ENCODE measurements at places on chromosomes 4 and X.
A peak's percentile ranks its signal among the peaks of the same experiment; 100 is the strongest.

GRCh38 chr4:83093060-83093640 lies 21.4 kb downstream of the PLAC8 start:
- no peak for DNase-seq

DNA sequence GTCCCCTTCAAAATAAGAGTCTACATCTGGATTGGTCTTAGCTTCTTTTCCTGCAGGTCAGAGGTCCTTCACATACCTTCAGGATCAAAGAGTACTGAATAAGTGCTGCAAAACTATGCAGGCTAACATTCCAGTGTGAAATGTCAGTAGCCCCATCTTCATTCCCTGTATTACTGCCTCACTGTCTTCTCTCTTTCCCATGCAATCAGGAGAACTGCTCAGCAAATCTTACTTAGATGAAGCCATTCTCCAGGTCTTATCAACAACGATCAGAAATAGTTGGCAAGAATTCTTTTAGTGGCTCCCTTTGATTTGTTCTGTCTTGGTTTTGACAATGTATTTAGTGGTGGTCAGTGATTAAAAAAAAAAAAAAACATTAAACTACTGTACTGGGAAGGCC lies 26.0 kb upstream of the IQCM start:
- no peak for DNase-seq

DNA sequence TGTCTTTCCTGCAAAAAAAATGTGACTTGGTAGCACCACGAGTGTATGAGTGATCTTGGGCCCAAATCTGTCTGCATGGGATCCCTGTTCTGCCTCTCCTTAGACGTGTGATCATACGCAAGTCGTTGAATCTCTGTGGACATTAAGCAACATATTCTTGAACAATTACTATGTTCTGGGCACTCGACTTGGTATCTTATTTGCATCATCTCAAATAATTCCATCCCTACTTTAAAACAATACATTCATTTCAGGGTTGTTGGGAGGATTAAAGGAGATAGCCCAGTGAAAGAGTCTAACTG lies 145.4 kb upstream of the CPEB2 start:
- no peak for DNase-seq

DNA sequence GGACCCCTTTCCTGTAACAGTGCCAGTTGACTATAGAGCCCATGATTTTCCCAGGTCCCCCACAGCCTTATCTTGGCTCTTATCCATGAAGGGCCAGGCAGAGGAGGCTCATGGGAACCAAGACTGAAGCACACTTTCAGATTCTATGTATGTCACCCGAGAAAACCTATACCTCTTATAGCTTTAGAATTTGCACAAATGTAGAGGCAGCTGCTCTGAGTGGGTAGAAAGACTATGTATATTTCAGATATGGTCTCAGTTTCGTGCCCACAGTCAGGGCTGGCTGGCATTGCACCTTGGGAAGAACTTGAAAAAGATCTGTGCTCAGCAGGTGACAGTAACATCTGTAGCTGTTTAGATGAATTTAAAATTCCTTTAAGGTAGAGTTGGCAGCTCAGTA lies 8.3 kb upstream of the LNX1 start:
- no peak for DNase-seq

- DNase-seq: no peak
Observed at GRCh38 chr4:33162122-33162521, 2442.0 kb downstream of the PCDH7 start.

GRCh38 chrX:68511255-68511654 lies 12.4 kb downstream of the YIPF6 start:
- peak; percentile 38 for DNase-seq

GRCh38 chr4:924107-925096 lies 7.7 kb downstream of the GAK start:
- no peak for DNase-seq

DNA sequence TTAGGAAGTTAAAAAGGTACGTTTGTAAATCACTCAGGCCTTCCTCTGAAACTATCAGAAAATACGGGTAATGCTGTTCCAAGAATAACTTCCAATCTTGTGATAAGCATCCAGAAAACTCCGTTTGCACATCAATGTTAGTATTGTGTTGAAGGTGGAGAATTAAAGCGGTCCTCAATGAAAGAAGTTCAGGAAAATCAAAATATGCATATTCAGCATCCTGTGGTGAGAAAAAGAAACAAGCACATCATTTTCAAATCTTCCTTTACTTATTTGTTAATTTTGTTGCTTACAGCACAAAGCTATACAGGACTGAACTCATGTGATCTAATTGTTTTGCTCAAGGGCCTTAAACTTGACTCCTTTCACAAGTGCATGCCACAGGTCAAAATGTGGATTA lies 18.5 kb downstream of the DDX60L start:
- no peak for DNase-seq

DNA sequence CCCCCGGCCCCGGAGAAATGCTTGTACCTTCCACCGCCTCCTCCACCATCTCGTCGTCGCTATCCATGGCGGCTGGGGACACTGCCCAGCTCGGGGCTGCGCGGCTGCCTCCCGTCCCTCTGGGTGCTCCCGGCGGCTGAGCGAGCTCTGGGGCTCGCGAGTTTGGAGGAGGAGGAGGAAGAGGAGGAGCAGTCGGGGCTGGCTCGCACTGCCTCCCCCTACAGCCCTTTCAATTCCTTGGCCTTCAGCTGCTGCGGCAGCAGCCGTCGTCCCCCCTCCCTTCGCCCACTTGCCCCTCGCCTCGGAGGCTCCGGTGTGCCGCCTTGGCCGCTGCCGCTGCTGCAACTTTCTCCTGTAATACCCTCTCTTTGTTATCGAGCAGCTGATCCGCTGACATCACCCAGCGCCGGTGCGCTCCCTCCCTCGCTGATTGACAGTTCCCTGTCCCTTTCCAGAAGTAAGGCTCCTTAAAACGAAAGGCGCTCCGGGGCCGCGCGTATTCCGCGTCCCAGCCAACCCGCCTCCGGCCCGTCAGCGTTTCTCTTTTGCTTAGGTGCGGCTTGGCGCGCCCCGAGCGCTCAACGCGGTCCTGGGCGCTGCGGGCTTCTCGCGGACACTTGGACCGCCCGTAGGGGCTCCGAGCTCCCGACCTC lies at the start of gene SETD7:
Gene SETD7, minus strand, starts transcription at position 149 of the 653 bp plus-strand sequence. Its CDS starts 82 bp downstream, at position 67.
- DNase-seq: peak; percentile 1

GRCh38 chr4:99855678-99856077 lies 38.5 kb downstream of the LAMTOR3 start:
- DNase-seq: no peak

GRCh38 chrX:53048169-53049126 lies at the start of gene GPR173:
Gene GPR173 (plus strand): TSS chrX:53048789. CDS start chrX:53076622, 27,833 bp downstream.
- no peak for DNase-seq

DNA sequence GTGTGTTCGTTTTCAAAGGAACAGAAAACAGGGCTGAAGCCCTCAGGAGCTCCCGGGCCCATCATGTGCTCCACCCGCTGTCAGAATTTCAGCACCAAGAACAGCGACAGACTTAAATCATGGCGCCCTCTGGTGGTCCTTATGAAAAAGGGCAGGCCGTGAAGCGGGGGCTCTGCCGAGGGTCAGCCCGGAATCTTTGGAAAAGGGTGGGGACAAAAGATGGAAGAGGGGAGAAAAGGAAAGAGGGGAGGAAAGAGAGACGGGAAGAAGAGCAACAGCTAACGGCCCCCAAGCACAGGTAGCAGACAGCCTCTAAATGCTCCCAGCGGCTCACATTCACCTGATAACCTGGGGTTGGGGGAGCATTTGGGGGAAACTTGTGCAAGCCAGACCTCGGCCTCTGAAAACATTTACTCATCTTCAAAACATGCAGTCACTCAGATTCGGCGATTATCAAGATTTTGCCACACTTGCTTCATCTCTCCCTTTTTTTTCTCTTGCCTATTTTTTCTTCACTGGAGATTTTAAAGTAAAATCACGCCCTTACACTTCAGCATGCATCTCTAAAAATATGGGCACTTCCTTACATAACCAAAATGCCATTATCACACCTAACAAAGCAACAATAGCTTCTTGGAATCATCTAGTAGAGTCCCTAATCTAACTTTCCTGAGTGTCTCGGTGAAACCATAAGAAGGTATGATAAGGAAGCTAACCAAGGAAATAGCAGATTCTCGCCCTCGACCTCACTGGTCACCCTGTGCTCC lies 28.1 kb upstream of the MAN2B2 start:
- DNase-seq: peak; percentile 64

GRCh38 chr4:88567591-88567990 lies 24.7 kb upstream of the HERC3 start:
- no peak for DNase-seq

GRCh38 chr4:18401425-18401824 lies 379.9 kb upstream of the LCORL start:
- DNase-seq: no peak

- DNase-seq: no peak
Observed at GRCh38 chrX:45758738-45759397, 558.2 kb upstream of the DIPK2B start.

DNA sequence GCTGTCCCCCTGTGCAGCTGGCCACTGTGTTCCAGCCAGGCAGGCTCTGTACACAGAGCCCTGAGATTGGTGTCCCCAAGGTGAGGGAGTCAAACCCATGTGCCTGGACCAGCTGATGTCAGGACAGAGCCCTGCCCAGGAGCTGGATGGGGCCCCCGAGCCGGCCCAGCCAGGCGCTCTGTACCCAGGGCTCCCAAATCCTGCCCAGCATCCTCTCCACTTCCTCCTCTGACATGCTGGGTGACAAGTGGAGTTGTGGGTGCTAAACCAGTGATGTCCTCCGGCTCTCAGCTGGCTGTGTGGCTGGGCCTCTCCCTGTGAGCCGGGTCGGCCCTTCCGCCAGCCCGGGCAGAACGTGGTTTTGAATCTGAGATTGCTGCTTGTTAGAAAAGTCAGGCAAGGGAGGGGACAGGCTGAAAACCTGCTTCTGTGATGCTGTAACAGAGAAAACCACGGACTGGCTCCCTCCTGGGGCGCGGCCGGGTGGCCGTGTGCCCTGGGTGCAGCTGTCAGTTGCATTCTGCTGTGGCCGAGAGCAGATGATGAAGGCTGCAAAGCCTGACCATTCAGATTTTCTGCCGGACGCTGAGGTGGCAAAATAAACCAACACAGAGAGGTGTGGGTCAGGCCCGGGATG lies 7.9 kb upstream of the CPLX1 start:
- no peak for DNase-seq

GRCh38 chrX:33188286-33188685 lies 23.1 kb downstream of the DMD start:
- no peak for DNase-seq

DNA sequence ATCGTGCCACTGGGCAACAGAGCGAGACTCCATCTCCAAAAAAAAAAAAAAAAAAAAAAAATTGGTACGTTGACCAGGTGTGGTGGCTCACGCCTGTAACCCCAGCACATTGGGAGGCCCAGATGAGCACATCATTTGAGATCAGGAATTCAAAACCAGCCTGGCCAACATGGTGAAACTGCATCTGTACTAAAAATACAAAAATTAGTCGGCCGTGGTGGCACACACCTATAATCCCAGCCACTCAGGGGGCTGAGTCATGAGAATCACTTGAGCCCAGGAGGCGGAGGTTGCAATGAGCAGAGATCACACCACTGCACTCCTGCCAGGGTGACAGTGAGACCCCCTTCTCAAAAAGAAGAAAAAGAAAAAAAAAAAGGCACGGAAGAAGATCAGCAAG lies 24.5 kb downstream of the RBMX start:
- DNase-seq: no peak

DNA sequence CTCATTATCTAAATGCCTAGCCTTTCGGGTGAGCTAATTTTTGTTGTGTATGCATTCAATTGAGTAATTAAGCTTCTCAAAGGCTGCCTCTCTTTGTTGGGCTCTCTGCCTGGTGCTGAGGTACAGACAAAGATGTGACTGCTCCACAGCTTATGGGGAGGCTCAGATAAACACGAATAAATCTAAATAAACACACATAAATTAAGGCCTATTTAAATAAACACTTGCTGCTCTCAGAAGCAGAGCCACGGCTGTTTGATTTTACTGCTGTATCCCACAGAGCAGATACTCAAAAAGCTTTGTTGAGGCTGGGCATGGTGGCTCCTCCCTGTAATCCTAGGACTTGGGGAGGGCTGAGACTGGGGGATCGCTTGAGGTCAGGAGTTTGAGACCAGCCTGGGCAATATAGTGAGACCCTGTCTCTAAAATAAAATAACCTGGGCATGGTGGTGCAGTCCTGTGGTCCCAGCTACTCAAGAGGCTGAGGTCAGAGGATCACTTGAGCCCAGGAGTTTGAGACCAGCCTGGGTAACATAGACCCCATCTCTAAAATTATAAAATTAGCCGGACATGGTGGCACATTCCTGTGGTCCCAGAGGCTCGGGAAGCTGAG lies 8.4 kb upstream of the CD99 start:
- no peak for DNase-seq

DNA sequence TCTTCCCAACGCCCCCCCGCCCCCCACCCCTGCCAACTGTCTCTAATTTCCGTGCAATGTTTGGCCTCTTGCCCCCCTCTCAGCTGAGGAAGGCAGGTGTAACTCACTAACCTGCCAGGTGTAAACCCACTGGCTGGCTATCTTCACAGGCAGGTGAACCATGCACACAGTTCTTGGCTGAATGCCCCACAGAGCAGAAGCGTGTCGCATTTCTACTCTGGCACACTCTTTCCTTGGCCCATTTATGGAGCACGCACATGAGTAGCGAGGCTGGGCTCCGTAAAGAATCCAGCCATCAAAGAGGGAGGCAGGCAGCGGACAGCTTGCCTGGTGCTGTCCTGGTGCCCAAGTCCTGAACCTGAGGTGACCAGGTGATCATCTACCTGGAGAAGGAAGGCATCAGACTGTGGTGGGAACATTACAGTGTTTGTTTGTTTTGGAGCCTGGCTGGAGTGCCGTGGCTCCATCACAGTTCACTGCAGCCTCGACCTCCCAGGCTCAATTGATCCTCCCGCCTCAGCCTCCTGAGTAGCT lies 39.2 kb upstream of the CRMP1 start:
- DNase-seq: no peak

DNA sequence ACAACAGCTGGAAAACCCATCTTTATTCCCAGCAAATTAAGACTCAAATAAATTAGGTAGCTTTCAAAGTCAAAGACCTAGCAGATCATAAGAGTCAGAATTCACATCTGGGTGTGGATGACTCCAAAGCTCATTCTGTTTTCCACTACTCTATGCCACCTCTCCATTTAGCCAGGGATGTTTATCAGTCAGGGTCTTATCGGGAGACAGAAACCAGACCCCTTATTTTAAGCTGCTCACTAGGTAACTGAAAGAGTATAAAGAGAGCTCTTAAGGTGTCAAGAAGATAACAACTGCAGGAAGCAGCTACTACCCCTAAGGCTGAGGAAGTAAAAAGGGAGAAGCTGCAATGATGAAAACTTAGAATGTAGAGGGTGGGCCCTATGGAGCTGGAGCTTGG lies 333.7 kb upstream of the KLF3 start:
- no peak for DNase-seq

- DNase-seq: no peak
Observed at GRCh38 chr4:55291227-55291640, 54.8 kb upstream of the SRD5A3 start.

DNA sequence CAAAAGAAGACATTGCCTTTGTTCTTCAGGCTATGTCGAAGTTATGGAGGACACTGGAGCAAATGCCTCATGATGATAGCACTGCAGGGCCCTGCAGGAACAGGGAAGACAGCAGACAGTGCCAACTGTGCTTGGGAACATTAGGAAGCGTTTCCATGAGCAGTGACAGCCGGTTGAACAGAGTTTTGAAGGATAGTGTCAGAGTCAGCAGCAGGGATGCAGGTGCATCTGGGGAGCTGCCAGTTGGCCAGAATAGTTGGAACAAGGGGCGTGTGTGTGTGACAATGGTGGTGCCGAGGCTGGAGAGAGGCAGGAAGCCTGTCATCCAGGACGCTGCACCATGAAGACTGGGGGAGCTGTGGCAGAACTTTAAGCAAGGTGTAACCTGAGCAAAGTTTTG lies 88.6 kb downstream of the SHROOM3 start:
- no peak for DNase-seq

Measured in SW 1271 (cell line).